ENCODE measurements at places on chromosomes 12 and 14.

- DNase-seq: no peak
These were observed 21.8 kb upstream of the TRHDE start for GRCh38 chr12:72250346-72250745.

GRCh38 chr12:26278266-26278665 lies 82.9 kb downstream of the SSPN start:
- DNase-seq: no peak

DNA sequence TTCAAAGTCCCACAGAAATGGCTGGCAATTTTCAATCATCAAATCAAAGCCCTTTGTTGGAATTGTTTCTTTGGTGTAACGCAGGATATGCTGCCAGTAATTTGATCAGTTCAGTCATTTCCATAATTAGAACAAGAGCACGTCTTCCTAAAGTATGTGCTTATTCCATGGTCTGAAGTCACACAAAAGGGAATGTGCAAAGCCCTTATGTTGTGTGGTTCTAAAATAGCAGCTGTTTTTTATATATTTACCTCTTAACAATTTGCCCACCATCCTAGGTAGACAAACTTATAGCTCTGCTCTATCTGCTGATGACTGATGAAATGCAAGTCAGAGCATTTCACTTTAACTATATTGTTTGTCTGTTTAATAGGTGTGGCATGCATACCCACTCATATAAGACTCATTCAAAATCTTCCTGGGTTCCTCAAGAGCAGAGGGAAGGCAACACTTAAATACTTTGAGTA lies 176.1 kb upstream of the SLC38A2 start:
- DNase-seq: no peak

- no peak for DNase-seq
These were observed 49.8 kb downstream of the B4GALNT3 start for GRCh38 chr12:509500-509899.

GRCh38 chr12:43638806-43639205 lies 86.8 kb upstream of the ADAMTS20 start:
- DNase-seq: no peak

DNA sequence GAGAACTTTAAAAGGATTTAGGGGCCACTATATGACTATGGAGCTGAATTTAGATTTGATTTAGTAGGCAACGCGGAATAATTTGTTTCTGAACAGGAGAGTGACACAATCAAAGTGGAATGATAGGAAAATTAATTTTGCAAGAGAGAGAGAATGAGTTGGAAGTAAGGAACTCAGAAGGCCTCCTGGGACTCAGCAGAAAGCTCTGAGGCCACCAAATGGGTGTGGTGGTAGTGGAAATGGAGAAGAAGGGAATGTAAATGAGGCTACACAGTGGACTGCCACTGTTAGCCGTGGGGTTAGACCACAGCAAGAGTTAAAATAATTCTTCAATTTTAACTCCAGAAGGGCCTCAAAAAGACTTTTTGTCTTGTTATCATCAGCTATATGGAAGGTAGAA lies 102.7 kb downstream of the LRRK2 start:
- DNase-seq: no peak

- no peak for DNase-seq
These were observed 12.2 kb upstream of the CALCOCO1 start for GRCh38 chr12:53739214-53740129.

- no peak for DNase-seq
These were observed at the start of gene PPFIA2 for GRCh38 chr12:81759190-81760051. Gene PPFIA2, minus strand, starts transcription at chr12:81759350.

DNA sequence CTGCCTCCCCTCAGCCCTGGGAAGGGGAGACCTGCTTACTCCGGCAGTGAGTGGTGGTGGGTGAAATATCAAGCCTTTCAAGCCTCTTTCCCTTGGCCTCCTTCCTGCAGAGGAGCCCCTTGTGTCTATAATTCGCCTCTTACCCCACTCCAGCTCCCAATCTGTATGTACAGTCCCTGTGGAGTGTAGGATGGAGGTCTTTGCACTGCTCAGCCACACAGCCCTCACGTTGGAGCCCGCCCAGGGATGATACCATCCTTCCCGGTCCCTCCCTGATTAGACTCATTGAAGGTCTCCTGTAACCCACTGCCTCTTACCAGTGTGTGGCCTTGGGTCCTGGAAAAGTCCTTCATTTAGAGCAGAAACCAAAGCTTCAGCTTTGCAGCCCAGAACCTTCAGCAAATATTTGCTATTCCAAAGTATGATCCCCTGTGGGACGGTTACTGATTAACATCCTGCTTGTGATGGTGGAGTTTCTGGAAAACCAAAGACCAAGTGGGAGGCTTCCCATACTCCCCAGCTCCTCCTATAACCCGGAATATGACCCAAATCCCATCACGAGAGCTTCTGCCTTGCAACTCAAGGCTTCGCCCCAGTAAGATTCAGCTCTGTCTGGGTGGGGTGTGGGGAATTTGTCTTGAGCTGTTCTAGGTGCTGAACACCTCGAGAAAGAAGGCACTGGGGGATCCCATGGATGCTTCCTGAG lies at the start of gene SERPINA10:
SERPINA10 (minus strand) TSS at position 397 of the 706 bp plus-strand sequence. CDS start 2,675 bp downstream, outside the sequence.
- DNase-seq: no peak
